ENCODE measurements at places on chromosomes 1 and 21.

GRCh38 chr1:154485106-154485505 lies 16.9 kb upstream of the TDRD10 start:
- DNase-seq = peak; percentile 95

DNA sequence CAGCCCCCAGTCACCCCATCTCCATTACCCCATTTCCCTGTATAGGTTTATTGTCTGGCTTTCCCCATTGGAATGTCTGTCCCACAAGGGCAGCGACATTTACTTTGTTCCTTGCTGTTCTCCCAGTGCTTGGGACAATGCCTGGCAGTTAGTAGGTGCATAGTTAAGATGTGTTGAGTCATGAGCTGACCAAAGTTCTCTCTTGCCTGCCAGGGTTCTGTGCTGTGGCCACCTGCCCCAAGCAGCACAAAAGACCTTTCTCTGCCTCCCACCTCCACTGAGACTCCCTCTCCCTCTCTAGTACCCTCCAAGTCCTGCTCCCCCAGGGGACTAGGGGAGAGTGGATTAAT lies 40.0 kb downstream of the TMCO4 start:
- no peak for DNase-seq

DNA sequence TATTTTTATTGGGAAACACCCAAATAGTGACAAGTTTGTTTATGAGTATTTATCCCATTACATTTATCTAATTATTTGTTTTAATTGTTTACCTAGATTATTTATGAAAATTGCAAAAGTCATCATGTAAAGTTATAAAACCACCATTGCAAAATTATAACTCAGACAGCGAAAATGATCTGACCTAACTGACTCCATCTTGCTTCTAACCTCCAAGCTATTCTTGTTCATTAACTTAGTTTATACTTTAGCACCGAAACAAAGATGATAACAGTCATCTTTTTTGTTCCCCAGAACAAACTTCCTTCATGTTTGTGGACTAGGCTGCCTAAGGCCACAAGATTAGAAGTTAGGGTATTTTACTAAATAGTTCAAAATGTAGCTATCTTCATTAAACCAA lies 190.8 kb downstream of the FASLG start:
- no peak for DNase-seq

DNA sequence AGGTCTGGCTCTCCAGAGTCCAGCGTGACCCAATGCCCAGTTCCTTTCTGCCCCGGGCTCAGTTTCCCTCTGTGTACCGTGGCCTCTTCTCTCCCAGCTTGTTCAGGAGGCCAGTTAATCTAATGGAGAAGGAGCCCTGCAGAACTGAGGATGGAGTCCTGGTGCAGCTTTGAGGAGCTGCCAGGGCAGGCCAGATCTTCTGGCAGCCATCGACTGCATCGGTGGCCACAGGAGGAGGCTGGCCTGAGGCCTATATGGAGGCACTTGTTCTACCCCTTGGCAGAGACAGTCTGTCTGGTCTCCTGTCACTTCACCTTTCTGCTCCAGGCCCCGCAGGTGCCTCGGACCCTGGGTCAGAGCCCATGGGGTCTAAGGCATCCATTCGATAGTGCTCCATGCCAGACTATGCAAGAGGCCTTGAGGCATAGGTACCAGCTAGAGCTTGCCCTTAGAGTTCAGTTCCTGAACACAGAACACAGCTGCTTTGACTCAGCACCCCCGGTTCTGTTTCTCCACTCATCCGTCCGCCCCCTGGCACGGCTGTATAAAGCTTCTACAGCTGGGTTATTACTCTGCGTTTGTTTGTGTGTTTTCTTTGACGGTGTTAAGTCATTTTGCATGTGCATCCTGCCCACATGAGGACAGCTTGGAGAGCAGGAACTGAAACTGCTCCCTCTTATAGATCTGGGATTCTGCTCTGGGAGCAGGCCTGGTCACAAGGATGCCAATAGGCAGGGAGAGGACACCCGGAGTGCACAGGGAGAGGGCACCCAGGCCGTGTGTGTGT lies 18.5 kb upstream of the LRRN2 start:
- DNase-seq = no peak

GRCh38 chr1:86194491-86195034 lies 38.0 kb upstream of the COL24A1 start:
- DNase-seq = no peak

DNA sequence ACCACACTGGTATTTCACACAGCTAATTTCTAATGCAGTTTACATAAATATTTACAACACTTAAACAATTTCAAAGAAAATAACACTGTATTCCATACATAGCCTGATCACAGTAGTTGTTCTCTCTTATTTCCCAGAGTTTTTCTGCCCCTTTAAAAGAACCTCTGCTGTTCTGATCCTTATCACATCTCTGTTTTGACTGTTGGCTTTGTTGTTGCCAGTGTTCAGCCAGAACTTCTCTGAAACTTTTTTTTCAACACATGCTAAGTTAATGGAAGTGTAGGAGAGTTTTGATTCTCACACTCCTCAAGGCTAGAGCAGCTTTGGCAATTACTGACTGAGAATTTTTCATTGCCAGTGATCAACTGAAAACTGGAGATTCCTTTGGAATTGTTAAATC lies 11.1 kb downstream of the SELE start:
- DNase-seq = no peak

DNA sequence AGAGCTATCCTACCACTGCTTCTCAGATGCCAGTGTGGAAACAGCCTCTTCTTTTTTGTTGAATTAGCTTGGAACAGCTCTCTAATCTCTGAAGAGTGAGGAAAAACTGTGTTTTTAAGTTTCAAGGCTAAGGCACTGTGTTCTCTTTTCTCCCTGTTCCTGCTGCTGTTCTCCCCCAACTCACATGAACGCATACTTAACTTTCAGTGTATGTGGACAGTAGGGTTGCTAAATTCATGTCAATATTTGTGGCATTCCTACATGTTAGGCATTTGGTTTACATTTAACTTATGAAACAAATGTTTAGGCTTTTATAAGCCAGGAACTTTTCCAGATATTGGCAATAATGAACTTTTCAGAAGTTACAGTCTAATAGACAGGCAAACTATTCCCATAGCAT lies 6.8 kb downstream of the BACH1 start:
- DNase-seq = no peak

GRCh38 chr21:37565530-37566223 lies 199.1 kb downstream of the DYRK1A start:
- peak; percentile 64 for DNase-seq

- DNase-seq = peak; percentile 79
Observed at GRCh38 chr1:151370211-151370911, 2.1 kb downstream of the SELENBP1 start.

DNA sequence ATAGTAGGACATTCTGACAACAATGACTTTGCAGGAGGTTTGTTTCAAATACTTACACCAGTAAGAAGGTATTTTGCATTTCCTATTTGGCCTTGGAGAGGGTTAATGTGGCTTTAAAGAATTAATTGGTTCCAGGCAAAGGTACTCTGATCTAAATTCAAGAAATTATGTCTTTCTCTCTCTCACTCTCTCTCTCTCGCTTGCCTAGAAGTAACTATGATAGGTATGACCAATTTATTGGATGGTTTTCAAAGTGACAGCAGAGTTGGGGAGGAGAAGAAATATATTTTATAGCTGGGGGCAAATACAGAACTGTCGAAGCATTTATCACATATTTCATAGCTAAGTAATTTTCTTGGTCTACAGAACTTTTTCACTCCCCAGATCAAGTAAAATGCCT lies 116.0 kb downstream of the ATP6V1G3 start:
- DNase-seq = no peak

DNA sequence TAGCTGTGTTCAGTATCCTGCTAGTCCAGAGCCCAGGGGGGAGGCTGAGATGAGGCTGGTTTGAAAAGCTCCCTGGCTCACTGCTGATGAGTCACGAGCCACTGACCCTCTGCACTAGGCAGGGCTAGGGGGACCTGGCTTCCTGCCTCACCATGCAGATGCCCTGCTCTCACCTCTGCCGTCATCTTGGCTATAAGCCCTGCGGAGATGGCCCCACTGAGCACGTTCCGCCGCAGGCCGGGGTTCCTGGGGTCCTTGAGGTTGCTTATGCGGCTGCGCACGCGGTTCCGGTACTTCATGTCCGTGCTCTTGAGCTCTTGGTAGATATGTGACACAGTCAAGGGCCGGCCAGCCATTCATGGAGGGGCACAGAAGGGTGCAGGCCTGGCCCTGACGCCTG lies 24.1 kb upstream of the ZNF436 start:
- no peak for DNase-seq

DNA sequence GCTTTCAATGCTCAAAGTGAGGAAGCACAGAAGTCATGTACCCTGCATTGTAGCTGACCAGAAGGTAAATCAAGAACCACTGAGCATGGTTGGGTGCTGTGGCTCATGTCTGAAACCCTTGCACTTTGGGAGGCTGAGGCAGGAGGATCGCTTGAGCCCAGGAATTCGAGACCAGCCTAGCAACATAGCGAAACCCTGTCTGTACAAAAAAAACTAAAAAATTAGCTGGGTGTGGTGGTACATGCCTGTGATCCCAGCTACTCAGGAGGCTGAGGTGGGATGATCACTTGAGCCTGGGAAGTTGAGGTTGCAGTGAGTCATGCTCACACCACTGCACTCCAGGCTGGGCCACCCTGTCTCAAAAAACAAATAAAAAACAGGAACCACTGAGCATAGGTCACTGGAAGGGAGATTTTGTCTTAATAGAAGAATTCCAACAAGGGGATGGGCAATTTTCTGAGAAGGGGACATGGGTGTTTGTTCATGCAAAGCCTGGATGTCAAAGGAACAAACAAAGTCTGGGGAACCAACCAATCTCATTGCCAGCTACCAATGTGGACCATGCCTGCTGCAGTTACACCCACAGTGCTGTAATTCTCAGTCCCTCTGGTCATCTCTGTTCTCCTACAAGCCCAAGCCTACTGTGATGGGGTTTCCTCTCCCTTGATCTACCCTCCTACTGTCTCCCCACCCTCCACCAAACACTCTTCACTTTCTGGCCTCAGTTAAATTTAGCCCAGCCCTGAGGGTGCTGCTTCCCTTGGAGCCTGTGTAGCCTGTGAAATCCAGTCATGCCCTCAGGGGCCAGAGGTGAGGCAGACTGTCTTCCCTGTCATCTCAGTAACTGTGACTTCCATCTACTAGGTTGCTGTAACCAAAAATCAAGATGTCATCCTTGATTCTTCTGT lies 47.9 kb downstream of the ELF3 start:
- DNase-seq = no peak

- no peak for DNase-seq
Observed at GRCh38 chr1:156721535-156721934, 6.7 kb upstream of the METTL25B start.

DNA sequence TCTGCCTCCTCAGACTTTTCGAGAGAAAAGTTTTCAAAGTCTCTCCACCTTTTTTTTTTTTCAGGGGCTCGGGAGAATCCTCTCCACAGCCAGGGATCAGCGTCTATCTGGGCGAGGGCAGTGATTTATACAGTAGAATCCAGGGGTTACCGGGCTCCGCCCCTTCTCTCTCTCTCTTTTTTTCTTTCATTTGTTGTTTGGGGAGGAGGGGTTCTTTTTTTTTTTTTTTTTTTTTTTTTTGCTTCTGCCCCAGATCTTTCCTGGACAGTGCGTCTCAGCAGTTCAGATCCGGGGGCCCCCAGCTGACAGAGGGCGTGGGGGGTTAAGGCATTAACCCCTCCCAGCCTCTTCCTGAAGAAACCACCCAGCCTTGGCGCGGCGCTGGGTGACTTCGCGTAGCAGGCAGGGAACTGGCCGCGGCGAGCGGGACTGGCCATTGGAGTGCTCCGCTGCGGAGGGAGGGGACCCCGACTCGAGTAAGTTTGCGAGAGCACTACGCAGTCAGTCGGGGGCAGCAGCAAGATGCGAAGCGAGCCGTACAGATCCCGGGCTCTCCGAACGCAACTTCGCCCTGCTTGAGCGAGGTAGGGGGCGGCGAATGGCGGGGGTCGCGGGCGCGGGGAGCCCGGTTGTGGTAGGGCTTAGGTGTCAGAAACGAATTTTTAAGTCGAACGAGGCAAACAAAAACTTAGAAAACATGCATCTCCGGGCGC lies at the start of gene S1PR1:
S1PR1 (plus strand) TSS at position 504 of the 713 bp plus-strand sequence. CDS start 1,966 bp downstream, outside the sequence.
- DNase-seq = no peak

GRCh38 chr21:38495242-38495641 lies 3.0 kb downstream of the ERG start:
- peak; percentile 43 for DNase-seq

DNA sequence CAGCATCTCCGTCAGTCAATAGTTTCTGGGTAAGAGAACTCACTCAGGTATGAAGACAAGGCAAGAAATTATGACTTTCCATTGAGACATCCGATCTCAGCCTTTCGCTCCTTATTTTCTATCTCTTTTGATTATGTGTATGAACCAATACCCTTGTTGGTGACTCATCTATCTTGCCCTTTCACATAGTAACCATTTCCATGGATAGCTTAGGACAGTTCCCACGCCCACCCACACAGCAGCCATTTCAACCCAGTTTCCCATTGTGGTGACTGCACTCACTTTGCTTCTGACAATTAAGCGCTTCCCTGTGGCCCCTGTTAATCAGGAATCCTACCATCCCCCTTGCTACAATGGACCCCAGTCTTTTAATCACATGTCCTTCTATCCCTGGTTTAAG lies 210.6 kb upstream of the ADGRL2 start:
- DNase-seq = no peak

DNA sequence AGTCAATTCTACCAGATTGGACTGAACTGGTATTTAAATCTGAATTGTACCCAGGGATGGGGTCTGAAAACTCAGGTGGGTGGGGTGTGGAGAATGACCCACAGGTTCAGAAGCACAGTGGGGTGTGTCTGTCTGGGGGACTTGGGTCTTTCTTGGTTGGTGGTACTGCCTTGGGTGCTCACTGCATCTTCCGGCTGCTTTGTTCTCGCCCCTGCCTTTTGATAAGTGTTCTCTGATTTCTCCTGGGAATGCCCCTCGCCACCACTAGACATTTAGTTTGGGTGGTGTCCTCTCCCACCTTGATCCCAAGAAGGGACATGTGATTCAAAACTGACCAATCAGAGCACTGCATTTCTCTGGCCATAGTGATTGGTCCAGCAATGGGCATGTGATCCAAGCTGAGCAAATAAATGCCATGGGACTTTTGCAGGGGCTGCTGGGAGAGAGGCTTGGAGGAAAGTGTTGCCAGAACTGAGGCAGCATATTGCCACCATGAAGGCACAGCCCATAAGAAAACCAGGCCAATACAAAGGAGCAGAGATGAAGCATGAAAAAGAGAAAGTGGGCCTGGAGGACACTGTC lies 270.5 kb downstream of the NPHP4 start:
- no peak for DNase-seq

- no peak for DNase-seq
Observed at GRCh38 chr1:34870395-34870794, 10.8 kb upstream of the SMIM12 start.

DNA sequence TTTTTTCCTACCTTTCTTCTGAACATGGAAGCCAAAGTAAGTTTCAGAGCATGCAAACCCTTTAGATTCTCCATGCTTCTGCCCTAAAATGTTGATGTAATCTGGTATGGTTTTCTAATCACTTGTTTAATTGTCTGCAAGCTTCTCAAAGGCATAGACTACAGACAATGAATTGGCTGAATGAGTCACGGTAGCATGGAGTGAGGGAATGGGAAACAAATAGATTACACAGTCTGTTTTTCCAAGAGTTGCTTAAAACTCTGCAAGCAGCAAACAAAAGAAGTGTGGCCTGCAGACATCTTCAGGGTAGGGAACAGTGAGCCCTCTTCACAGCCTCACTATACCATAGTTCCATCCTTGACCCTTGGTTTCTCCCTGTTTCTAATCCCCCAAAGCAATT lies 326.0 kb downstream of the BARHL2 start:
- no peak for DNase-seq

- DNase-seq = no peak
Observed at GRCh38 chr21:42012344-42012743, 2.2 kb upstream of the ZBTB21 start.
